ENCODE measurements at places on chromosomes 4 and X.

DNA sequence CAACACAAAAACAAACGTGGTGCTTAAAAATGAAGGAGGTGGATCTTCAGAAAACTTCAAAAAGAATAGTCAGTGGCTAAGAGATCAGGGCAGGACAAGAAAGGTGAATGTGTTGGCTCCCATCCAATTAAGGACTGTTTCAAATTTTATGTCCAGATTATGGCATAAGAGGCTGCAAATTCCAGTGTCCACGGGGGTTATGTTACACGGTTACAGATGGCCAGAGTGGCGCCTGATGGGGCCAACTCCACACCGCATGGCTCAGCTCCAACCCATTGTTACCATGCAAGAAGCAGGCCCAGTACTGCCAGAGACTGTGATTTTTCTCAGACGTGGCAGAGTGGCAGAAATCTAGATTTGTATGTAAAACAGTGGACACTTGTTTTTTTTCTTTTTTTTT lies 168.4 kb upstream of the TENM3 start:
- no peak for DNase-seq

- no peak for DNase-seq
Observed at GRCh38 chrX:150508451-150509367, 59.7 kb upstream of the MTM1 start.

DNA sequence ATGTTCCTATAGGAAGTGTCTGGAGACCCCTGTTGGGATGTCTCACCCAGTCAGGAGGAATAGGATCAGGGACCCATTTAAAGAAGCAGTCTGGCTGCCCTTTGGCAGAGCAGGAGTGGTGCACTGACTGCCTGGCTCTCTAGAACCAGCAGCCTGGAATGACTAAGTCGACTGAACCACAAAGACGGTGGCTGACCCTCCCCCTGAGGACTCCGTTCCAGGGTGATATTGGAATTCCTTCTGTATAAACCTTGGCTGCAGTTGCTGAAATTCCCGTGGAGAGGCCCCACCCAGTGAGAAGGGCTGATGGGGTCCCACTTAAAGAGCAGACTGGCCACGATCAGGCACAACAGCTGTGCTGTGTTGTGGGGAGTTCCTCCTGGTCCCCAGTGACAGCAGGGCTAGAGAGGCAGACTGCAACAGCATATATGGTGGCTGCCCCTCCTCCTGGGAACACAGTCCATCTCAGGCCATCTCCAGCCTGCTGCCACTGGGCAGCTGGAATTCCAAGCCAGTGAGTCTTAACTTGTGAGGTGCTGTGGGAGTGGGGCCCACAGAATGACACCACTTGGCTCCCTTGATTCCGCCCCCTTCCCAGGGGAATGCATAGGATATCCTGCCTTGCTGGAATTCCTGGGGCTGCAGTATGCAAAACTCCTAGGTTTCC lies 41.8 kb upstream of the RLIM start:
- no peak for DNase-seq

- no peak for DNase-seq
Observed at GRCh38 chr4:384311-385010, 46.8 kb downstream of the ZNF141 start.

GRCh38 chr4:56448301-56448700 lies 12.2 kb downstream of the PAICS start:
- no peak for DNase-seq
